ENCODE measurements at places on chromosomes 2 and 18. TPM values are rescaled to one million over a fixed set of nuclear protein-coding genes. Genes with fewer than 3 reads are reported as not detected.

The SERPINB5 gene
- not detected for total RNA-seq

DNA sequence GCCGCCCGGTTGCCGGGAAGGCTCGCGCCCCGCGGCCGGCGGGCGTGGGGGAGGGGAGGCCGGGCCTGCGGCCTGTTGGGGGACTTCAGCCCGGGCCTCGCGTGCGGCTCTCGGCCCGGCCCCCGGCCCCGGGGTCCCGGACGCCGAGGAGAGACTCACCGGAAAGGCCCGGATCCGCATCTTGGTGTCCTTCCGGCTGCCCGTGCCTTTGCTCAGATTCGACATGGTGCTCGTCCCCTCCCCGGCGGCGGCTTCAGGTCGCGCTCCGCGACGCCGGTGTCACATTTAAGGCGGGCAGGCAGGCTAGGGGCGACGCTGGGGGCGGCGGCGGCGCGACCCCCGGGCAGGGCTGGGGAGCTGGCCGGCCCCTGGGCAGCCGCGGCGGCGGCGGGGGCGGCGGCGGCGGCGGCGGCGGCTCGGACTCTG is 365 bp downstream of the CUL3 start:
- no peaks in the 10 kb centered on the region for H3K27me3 ChIP-seq
- H3K4me3 ChIP-seq: peak overlapping the region; percentile 89
- peaks cover 17% of the 10 kb centered on the region for H3K4me1 ChIP-seq
- DNase-seq: peak; percentile 48

The MRPS5 gene
- total RNA-seq: 40.8 TPM

- H3K36me3 ChIP-seq: no peaks in the 10 kb centered on the region
- no peaks in the 10 kb centered on the region for H3K4me1 ChIP-seq
- H3K4me3 ChIP-seq: no peak overlapping the region
- no peak overlapping the region for H3K27ac ChIP-seq
Observed at GRCh38 chr2:181408861-181409260, 48.3 kb upstream of the ITGA4 start.

DNA sequence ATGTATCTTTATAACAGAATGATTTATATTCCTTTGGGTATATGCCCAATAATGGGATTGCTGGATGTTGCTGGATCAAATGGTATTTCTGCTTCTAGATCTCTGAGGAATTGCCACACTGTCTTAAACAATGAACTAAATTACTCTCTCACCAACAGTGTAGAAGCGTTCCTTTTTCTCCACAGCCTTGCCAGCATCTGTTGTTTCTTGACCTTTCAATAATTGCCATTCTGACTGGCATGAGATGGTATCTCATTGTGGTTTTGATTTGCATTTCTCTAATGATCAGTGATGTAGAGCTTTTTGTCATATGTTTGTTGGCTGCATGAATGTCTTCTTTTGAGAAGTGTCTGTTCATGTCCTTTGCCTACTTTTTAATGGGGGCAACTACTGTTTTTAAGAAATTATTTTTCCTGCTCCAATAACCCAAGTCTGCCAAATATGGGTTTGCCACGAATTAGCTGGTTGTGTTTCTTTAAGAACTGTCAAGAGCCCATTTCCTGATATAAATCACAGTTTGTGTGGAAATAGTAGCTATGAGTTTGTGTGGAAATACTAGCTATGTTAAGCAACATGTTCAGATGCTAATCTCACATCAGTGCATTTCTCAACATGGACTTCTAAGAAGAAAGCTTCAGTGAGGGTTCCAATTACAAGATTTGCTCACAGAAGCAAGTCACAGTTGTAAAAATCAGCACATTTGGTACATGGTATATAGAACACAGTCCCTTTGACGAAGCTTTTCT is 259.4 kb downstream of the ANAPC1 start:
- H3K4me1 ChIP-seq: no peaks in the 10 kb centered on the region
- no peaks in the 10 kb centered on the region for H3K27me3 ChIP-seq
- H3K4me3 ChIP-seq: no peak overlapping the region
- no peak overlapping the region for H3K27ac ChIP-seq
- no peak for DNase-seq
- no peaks in the 10 kb centered on the region for H3K36me3 ChIP-seq

- H3K36me3 ChIP-seq: no peaks in the 10 kb centered on the region
- DNase-seq: no peak
- no peaks in the 10 kb centered on the region for H3K27me3 ChIP-seq
- H3K4me1 ChIP-seq: no peaks in the 10 kb centered on the region
- no peak overlapping the region for H3K27ac ChIP-seq
Observed at GRCh38 chr2:129466389-129466788, 513.1 kb upstream of the RAB6C start.

- H3K27ac ChIP-seq: no peak overlapping the region
- DNase-seq: no peak
- no peak overlapping the region for H3K4me3 ChIP-seq
- no peaks in the 10 kb centered on the region for H3K36me3 ChIP-seq
- H3K4me1 ChIP-seq: no peaks in the 10 kb centered on the region
- no peaks in the 10 kb centered on the region for H3K27me3 ChIP-seq
Observed at GRCh38 chr2:10297959-10298531, 4.7 kb upstream of the HPCAL1 start.

DNA sequence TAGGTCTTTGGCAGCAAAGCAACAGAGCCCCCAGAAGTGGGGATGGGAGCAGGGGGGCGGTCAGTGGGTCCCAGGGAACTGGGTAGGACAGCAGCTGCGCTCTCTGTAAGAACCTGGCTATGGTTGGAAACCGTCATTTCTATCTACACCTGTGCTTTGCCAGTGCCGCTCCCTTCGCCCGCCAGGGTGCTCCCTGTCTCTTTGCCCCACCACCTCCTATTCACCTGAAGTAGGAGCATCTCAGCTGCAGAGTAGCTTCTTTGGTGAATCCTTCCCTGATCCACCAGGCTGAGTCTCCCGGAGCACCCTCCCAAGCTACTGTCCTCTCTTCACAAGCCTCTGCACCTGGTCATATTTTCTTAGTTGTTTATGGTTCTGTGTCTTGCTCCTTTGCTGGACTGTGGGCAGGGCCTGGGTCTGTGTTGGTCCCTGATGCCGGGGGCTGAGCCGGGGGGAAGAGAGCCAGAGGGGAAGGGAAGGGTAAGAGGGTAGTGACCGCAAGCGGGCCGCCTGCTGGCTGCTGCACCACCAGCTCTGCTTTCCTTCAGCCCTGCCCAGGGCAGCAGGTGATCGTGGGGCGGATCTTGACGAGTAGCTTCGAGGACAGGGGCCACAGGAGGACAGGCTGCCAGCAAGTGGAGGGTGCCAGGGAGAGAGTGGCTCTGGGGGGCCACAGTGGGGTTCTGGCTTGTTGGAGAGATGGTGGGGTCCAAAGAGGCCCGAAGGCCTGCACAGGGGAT is 45.2 kb downstream of the INPP5D start:
- no peak for DNase-seq
- no peaks in the 10 kb centered on the region for H3K36me3 ChIP-seq
- no peak overlapping the region for H3K27ac ChIP-seq
- H3K27me3 ChIP-seq: no peaks in the 10 kb centered on the region

The SPP2 gene
- not detected for total RNA-seq

DNA sequence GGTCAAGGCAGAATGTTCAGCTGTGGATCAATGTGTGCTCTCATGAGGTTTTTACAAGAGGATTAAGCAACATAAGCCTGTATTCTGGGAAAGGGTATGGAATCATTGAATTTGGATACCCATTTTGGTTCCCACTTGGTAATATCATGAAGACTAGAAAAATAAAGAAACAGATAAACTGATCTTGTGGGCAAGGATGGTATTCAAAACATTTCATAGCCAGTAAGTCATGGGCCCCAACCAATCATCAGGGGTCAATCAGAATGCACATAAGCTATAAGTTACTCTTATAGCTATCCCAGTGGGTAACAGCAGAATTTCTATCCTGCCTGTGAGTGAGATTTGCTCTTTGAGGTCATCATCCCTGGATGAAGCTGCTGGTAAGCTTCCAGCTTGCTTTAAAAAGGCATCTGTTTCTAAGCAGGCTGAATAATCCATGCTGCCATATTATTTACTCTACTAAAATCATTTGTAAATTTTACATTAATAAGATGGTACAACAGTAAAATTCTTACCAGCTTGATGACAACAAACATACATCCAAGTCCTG is 291.2 kb downstream of the RAD51AP2 start:
- no peaks in the 10 kb centered on the region for H3K27me3 ChIP-seq
- H3K27ac ChIP-seq: no peak overlapping the region
- no peak for DNase-seq

The DNAJC5G gene
- total RNA-seq: not detected

- H3K27ac ChIP-seq: peak overlapping the region; percentile 42
- no peaks in the 10 kb centered on the region for H3K27me3 ChIP-seq
- H3K4me3 ChIP-seq: no peak overlapping the region
- H3K36me3 ChIP-seq: no peaks in the 10 kb centered on the region
Observed at GRCh38 chr2:109185821-109186570, 57.0 kb downstream of the SH3RF3 start.

DNA sequence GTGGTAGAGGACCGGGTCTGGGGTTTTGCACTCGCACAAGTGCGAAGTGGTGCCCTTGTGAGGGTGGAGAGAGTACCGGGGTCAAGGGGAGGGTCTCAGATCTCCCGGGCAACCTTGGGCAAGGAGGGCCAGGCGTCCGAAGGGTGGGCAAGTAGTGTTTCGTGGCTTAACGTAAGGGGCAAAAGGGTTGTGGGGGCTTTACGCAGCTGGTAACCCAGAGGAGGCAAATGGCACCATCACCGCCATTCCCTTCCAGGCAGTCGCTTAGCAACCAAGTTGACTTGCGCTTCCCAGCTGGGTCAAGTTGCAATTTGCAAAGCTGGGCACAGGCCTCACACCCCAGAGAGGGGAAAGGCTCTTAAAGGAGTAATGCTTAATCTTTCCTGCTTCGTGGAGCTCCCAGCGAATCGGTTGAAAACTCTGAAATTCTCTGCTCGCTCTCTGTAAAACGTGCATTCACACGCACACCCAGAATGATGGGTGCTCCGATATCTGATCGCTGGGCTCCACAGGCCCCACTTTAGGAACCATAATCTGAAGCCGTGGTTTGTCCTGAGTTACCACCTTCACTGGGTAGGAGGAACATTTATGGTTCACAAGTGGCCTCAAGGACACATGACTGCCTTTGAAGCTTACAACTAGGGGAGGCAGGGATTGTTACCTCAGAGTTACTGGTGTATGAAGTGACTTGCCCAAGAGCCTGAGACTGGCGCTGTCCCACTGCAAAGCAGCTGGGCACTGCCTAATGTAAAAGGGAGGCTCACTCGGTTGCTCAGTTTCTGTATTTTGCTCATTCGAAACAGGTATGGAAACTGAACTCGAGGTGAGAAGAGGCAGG is 127.9 kb downstream of the UXS1 start:
- DNase-seq: no peak
- no peaks in the 10 kb centered on the region for H3K27me3 ChIP-seq
- peaks cover 6% of the 10 kb centered on the region for H3K4me1 ChIP-seq
- H3K27ac ChIP-seq: no peak overlapping the region
- peak overlapping the region; percentile 34 for H3K4me3 ChIP-seq

DNA sequence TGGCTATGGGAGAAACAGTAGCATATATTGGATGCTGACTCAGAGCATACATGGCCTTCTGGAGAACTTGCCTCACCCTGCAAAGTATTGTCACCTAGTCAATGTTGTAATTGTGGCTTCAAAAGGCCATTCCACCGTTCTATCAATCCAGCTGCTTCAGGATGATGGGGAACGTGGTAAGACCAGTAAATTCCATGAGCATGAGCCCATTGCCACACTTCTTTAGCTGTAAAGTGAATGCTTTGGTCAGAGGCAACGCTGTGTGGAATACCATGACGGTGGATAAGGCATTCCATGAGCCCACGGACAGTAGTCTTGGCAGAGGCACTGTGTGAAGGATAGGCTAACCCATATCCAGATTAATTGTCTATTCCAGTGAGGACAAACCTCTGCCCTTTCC is 1300.1 kb upstream of the ACVR2A start:
- no peaks in the 10 kb centered on the region for H3K36me3 ChIP-seq
- no peaks in the 10 kb centered on the region for H3K4me1 ChIP-seq
- H3K27me3 ChIP-seq: no peaks in the 10 kb centered on the region
- H3K27ac ChIP-seq: no peak overlapping the region
- H3K4me3 ChIP-seq: no peak overlapping the region
- DNase-seq: no peak

DNA sequence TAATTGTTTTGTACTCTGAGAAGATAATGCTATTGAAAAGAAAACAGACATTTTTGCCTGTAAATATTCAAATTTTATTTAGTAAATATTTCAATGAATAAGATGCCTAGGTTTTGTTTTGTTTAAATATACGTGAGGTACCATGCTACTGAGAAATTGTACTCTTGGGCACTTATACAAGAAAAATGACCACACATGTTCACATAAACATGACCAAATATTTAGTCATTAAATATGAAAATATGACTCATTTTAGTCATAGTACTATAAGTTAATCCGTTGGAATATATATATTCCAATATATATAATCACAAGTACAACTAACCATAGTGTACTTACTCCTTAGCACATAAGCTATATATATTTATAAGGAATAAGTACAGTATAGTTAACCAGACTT is 56.7 kb upstream of the ZNF804A start:
- no peaks in the 10 kb centered on the region for H3K27me3 ChIP-seq
- no peak overlapping the region for H3K27ac ChIP-seq
- H3K36me3 ChIP-seq: no peaks in the 10 kb centered on the region
- H3K4me1 ChIP-seq: no peaks in the 10 kb centered on the region
- H3K4me3 ChIP-seq: no peak overlapping the region
- DNase-seq: no peak

- no peaks in the 10 kb centered on the region for H3K27me3 ChIP-seq
- no peak overlapping the region for H3K27ac ChIP-seq
- no peak overlapping the region for H3K4me3 ChIP-seq
- H3K4me1 ChIP-seq: no peaks in the 10 kb centered on the region
Observed at GRCh38 chr2:234761910-234762309, 189.9 kb upstream of the SH3BP4 start.

- H3K27me3 ChIP-seq: no peaks in the 10 kb centered on the region
- no peak overlapping the region for H3K27ac ChIP-seq
- no peak overlapping the region for H3K4me3 ChIP-seq
- no peak for DNase-seq
Observed at GRCh38 chr2:39606585-39606984, 59.1 kb upstream of the TMEM178A start.

Measured in ovary (tissue), 10 donors.